ENCODE measurements at places on chromosomes 2 and 18. TPM values are rescaled to one million over a fixed set of nuclear protein-coding genes. Genes with fewer than 3 reads are reported as not detected.

The PJVK gene
- total RNA-seq: 2.2 TPM

The ROCK1 gene
- 51.2 TPM for total RNA-seq

The IGFBP5 gene
- total RNA-seq: 731 TPM

The ZNF385B gene
- total RNA-seq: not detected

The PRSS56 gene
- not detected for total RNA-seq

The FAM161A gene
- 3.9 TPM for total RNA-seq

The POTEC gene
- not detected for total RNA-seq

The NABP1 gene
- total RNA-seq: 98.8 TPM

The DSC1 gene
- not detected for total RNA-seq

The ASB18 gene
- not detected for total RNA-seq

The CRYGC gene
- not detected for total RNA-seq

The SKOR2 gene
- total RNA-seq: not detected

The RUFY4 gene
- not detected for total RNA-seq

The ALPP gene
- not detected for total RNA-seq

The EXOC6B gene
- total RNA-seq: 39.7 TPM

The CLEC4F gene
- not detected for total RNA-seq

The TTC31 gene
- 26.9 TPM for total RNA-seq

The WNT6 gene
- not detected for total RNA-seq

The TM4SF20 gene
- total RNA-seq: not detected

The GFPT1 gene
- 106 TPM for total RNA-seq

The CRYBA2 gene
- not detected for total RNA-seq

The LYPD6B gene
- not detected for total RNA-seq

The AMMECR1L gene
- total RNA-seq: 16.4 TPM

The GCA gene
- 7.9 TPM for total RNA-seq

The STK17B gene
- 43.6 TPM for total RNA-seq

The FNDC4 gene
- 15.6 TPM for total RNA-seq

The FARSB gene
- 10.7 TPM for total RNA-seq

The EHD3 gene
- 22.1 TPM for total RNA-seq

The YIPF4 gene
- total RNA-seq: 26.0 TPM

The DRC1 gene
- total RNA-seq: 0.22 TPM

The ZNF2 gene
- 9.0 TPM for total RNA-seq

The TEKT4 gene
- total RNA-seq: not detected

The NEU2 gene
- not detected for total RNA-seq

The PSMA8 gene
- total RNA-seq: not detected

The ARMC9 gene
- total RNA-seq: 89.6 TPM

The DAW1 gene
- not detected for total RNA-seq

The SERPINB2 gene
- total RNA-seq: 2.4 TPM

The NT5DC4 gene
- 0.11 TPM for total RNA-seq

The NAT8 gene
- not detected for total RNA-seq

The UGT1A5 gene
- total RNA-seq: not detected

The ADGRF3 gene
- total RNA-seq: not detected

The CHAC2 gene
- 11.8 TPM for total RNA-seq

The IL37 gene
- total RNA-seq: not detected
